SK-N-SH (cell line): ENCODE measurements at places on chromosomes 13 and 19. TPM values are rescaled to one million over a fixed set of nuclear protein-coding genes. Genes with fewer than 3 reads are reported as not detected.
A peak's percentile ranks its signal among the peaks of the same experiment; 100 is the strongest.

Gene CYP4F8
- not detected in 2 replicates for polyA plus RNA-seq

Gene B9D2
- polyA plus RNA-seq: 9.0 and 13.3 TPM in 2 replicates

Gene THSD8
- not detected in 2 replicates for polyA plus RNA-seq

Gene MATK
- polyA plus RNA-seq: not detected in 2 replicates

Gene TTC9B
- polyA plus RNA-seq: 0.30 and 0.52 TPM in 2 replicates

GRCh38 chr19:56086671-56087430, 34.2 kb downstream of the ZNF787 start:
- no peak for DNase-seq

DNA sequence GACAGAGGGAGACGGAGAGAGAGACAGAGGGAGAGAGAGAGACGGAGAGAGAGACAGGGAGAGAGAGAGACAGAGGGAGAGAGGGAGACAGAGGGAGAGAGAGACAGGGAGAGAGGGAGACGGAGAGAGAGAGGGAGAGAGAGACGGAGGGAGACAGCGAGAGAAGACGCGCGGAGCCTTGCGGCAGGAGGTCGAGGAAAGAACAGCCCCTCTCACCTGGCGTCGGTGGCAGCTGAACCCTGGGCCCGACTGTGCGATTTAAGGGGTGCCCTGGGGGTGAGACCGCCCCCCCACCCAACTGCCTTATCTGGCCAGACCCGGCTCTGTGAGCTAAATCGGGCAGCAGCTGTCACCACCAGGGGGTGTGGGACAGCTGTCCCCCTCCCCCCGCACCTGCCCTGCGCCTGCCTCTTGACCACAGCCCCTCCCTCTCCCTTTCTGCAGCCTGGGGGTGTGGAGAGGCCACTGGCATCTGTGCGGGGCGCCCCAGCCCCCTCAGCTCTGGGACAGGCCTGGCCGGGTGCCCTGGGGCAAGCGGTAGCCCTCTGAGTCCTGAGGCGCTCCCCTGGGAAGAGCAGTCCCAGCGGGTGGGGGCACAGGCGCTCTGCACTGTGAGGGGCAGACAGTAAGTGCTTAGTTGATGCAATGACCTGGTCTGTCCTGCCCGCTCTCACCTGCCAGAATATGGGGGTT, 10.8 kb downstream of the JOSD2 start:
- DNase-seq: peak; percentile 84

DNA sequence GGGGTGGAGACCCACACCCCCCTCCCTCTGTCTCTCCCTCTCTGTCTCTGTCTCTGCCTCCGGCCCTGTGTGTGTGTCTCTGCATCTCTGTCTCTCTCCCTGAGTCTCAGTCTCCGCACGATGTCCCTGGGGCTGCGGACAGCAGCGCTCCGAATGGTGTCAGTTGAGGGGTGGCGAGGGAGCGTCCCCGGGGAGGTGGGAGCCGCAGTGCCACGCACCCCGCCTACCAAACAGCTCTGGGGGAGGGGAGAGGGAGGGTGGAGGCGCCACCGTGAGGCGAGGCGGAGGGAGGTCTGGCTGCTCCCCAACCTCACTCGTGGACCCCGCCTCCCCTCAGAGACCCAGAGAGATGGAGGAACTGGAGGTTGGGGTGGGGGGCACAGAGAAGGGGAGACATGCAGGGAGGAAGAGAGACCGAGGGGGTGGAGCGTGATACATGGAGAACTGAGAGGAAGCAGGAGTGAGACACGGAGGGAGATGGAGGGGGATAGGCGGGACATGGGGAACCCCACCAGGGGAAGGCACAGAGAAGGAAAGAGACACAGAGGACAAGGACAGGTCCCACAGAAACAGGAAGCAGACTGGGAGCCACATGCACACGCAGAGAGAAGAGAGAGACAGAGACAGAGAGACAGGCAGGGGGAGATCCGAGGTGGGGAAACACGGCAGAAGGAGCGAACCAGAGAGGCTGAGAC, 7.2 kb downstream of the ERFL start:
- no peak for DNase-seq

GRCh38 chr19:51803967-51804366, 9.0 kb downstream of the FPR3 start:
- no peak for DNase-seq

DNA sequence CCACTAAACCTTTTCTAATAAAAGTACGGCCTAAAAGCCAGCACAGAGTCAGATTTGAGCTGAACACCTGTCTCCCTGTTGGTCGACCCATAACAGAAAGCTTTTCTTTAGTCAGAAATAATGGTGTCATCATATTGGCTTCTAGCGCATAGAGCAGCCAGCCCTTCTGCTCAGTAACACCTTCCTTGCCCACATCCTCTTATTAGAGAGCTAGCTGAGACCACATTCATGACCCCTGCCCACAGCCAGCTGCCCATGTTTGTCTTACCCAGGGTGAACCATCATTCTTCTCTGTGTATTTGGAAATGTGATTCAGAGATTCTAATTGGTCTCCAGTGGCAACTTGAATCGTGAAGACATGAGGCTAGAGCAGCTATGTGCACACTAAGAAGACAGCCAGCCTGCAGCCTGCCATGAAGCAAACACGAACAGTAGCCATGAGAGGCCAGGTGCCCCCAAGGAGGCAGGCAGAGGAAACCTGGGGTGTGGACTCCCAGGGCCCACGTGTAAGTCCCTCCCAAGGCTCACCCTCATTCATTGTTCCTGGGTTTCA, 82.3 kb upstream of the PDCD5 start:
- no peak for DNase-seq

- DNase-seq: no peak
Observed at GRCh38 chr19:27673986-27674385, 1539.0 kb downstream of the UQCRFS1 start.
